ENCODE measurements at places on chromosomes 5 and 9.

GRCh38 chr5:171898386-171898785 is 108.1 kb downstream of the FBXW11 start:
- DNase-seq, result no peak

GRCh38 chr9:20670395-20670794 is 13.7 kb upstream of the FOCAD start:
- DNase-seq, result no peak

- peak; percentile 63 for DNase-seq
Observed at GRCh38 chr5:40797273-40798011, 732 bp downstream of the PRKAA1 start.

GRCh38 chr9:101229606-101230005 is 155.2 kb downstream of the BAAT start:
- DNase-seq, result no peak

- DNase-seq, result no peak
Observed at GRCh38 chr9:89225587-89225986, 47.0 kb upstream of the SHC3 start.

DNA sequence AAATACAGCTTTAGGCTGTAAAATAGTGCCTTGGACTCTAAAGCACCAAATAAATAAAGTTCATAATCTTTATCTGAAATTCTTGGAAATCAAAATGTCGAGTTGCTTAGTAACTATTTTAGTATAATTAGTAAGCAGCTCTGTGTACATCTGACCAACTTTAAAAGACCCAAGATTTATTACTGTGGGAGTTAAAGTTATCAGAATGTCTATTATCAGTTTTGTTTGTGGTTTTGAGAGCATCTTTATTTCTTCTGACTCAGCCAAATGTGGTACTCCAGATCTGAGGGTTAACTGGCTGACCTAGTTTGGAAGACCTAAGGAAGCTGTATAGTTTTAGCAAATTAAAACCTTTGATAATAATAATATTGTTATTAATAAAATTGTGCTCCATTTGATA is 81.2 kb downstream of the PRLR start:
- DNase-seq, result no peak

DNA sequence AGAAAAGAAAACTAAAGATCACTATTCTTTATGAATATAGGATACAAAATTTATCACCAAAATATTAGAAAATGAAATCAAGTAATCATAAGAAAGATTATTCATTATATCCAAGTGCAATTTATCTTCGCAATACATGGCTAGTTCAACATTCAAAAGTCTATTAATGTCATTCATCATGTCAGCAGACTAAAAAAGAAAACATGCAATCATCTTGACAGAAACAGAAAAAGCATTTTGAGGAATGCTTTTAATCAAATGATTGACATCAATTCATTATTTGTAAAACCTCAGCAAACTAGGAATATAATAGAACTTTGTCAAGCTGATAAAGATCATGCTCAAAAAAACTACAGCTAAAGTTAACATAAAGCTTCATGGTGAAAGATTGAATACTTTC is 40.7 kb downstream of the ATPSCKMT start:
- no peak for DNase-seq

All from right renal cortex interstitium (tissue), 3 donors.